DMS153 (cell line): ENCODE measurements at places on chromosomes 13 and 19.
A peak's percentile ranks its signal among the peaks of the same experiment; 100 is the strongest.

- DNase-seq = no peak
These were observed 3.0 kb upstream of the EEF1AKMT1 start for GRCh38 chr13:20776751-20777150.

- DNase-seq = no peak
These were observed 60.1 kb downstream of the DCT start for GRCh38 chr13:94419304-94419924.

GRCh38 chr19:5394551-5395505, 54.2 kb upstream of the PTPRS start:
- no peak for DNase-seq

GRCh38 chr13:30421093-30422053, 920 bp upstream of the UBE2L5 start:
- peak; percentile 38 for DNase-seq

DNA sequence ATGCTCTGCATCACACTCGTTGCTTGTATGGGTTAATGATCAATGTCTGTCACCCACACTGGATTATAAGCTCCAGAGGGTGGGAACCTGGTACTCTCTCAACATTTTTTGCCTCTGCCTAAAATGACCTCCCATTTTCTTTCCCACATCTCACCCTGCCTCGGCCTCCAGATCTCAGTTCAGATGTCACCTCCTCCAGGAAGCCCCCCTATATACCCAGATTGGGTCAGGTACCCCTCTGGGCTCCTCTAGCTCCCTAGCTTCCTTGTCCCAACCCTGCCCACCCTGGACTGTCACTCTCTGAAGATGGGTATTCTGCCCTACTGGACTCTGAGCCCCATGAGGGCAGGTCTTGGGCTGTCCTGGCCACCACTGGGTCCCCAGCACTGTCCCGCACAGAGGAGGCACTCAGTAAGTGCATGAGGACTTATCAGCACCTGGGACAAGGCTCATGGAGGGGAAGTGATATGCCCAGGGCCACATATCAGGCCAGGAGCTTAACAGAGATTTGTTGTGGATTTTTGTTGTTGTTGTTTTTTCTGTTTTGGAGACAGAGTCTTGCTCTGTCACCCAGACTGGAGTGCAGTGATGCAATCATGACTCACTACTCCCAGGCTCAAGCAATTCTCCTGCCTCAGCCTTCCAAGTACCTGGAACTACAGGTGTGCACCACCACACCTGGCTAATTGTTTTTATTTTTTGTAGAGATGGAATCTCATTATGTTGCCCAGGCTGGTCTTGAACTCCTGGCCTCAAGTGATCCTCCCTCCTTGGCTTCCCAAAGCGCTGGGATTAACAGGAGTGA, 23.8 kb downstream of the PRKD2 start:
- DNase-seq = no peak

- peak; percentile 70 for DNase-seq
These were observed 1077.7 kb upstream of the SLC10A2 start for GRCh38 chr13:104143760-104144416.

GRCh38 chr13:44919104-44919804, 70.0 kb downstream of the NUFIP1 start:
- DNase-seq = no peak

GRCh38 chr19:36093687-36094086, 17.3 kb upstream of the OVOL3 start:
- DNase-seq = no peak

GRCh38 chr19:457636-458035, 3.2 kb downstream of the SHC2 start:
- DNase-seq = no peak

DNA sequence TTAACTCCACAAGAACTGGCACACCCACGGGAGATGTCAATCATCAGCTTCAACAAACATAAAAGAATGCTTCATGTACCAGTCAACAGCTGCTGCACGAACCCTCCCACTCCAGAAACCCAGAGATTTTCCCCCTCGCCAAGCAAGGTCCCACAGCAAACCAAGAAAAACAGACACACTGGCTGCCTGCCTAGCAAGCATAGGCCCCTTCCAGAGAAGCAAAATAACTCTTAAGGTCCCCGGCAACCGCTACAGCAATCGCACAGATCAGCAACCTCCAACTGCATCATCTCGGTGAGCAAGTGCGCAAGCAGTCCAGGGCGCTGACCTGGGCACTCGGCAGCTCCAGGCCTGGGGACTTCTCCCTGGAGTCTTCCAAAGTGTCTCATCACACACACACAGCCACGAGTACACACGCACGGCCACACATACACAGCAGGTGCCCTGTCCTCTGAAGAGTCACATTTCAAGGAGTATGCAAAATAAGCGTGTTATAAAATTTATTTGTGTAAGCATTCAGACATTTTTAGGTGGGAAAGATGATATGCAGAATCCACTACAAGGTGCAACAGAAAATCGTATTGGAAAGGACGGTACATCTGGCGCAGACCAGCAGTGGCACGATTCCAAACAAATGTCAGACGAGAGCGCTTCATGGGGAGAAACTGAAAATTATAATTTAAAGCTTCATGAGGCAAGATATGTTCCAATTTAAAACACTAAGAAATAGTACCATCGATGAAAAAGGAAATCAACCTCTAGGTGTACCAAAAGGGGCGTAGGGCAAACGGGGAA, 125.0 kb downstream of the STK24 start:
- no peak for DNase-seq

GRCh38 chr19:50496189-50497021, 14.6 kb downstream of the JOSD2 start:
- DNase-seq = no peak

DNA sequence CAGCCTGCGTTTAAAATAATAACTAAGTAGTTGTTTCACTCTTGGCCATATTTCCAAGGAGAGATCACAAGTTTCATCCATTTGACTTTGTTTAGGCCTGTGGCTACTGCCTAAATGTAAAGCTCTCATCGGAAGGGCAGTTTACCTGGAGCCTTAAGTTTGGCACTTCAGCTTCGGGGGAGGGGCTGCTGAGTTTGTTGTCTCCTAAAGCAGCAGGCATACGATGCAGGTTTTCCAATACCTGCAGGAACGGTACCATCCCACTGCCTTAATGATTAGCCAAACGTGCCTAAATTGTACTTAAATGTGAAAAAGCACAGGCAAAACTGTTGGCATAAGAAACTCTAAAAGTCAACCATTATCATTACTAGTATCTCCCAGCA, 63.1 kb downstream of the CRYL1 start:
- no peak for DNase-seq

DNA sequence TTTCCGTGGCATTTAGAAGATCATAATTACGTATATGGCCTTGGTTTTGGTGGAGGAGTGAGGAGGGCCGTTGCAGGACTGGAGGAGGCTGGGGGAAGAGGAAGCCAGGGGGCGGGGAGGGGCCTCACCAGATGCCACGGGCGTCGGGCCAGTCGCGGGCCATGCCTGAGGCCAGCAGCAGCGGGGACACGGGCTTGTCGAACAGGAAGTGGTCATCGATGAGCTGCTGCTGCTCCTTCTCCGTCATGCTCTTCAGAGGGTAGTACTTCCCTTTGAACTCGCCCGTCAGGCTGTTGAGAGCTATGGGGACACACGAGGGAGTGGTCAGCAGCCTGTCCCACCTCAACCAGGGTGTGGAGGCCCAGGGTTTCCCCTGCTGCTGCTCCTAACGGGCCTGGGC, 11.1 kb downstream of the CKM start:
- DNase-seq = no peak

DNA sequence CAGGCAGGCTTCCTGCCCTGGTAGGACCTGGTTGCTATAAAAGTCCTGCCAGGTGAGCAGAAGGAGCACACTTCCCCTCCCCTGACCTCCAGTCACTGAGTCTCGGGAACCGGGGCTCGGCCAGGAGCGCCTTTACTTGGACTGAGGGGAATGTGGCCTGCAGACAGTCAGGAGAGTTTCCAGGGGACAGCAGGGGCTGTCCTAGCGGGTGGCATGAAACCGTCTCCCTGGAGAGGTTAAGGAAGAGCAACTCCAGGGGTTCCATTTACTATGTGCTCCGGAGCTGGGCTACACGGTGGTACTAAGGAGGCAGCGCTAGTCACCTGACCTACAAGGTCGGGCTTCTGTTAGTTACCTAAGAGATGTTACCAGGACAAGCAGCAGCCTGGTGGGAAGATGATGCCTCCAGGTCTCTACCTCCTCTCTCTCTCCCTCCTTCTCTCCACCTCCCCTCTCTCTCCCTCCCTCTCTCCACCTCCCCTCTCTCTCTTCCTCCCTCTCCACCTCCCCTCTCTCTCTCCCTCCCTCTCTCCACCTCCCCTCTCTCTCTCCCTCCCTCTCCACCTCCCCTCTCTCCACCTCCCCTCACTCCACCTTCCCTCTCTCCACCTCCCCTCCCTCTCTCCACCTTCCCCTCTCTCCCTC, 4.1 kb upstream of the CNOT3 start:
- peak; percentile 71 for DNase-seq

DNA sequence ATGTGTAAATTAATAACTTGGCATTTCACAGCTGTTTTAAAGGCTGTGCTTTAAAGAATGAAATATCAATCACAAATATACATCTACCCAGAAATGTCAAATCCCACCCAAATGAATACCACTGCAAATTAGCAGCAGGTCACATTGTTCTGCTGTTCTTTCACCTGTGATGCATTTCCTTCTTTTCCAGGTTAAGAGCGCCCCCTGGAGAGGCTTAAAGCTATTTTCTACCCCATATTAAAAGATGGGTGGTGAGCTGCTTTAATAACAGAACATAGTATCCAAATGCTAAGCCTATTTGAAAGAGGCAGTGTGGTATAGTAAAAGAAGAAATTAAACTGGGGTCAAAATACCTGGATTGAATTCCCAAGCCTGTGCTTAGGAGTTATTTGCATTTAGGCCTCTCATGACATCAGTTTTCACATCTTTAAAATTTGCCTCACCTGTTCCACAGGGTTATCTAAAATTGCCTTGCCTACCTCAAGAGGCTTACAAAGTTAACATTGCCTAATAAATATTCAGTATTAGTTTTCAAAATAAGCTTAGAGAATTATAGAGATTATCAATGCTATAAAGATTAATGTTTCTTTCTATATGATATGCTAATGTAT, 396.9 kb upstream of the SLITRK5 start:
- DNase-seq = peak; percentile 42

DNA sequence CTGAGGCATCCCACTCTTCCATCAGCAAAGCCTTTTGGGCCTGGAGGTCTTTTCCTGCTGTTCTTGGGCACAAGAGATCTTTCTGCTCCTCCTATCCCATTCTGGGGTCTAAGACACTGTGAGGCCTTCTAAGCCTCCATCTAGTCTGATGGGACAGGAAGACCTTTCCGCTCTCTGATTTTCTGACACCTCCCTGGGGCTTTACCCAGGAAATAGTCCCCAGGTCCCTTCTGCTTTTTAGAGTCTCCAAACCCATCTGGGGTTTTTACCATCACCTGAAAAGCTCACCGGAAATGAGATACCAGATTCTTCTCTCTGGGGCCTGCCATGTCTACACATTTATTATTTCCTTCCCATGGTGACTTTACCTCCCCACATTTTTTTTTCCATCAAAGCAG, 21.1 kb downstream of the CLEC17A start:
- DNase-seq = no peak
